ENCODE measurements at places on chromosomes 12 and 14.

DNA sequence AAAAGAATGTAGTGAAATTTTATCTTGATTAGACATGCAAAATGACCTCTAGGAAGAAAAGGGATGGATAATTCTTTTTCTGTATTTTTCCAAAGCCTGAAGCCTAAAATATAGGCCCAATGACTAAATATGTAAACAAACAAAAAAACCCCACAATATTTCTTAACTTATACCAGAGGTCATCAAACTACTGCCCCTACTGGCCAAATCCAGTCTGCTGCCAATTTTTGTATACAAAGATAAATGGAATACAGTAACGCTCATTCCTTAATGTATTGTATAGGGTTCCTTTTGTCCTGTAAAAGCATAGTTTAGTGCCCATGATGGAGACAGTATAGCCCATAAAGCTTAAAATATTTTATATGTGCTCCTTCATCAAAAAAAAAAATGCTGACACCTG lies 145.7 kb upstream of the ALG10 start:
- no peak for DNase-seq

- no peak for DNase-seq
Measured at GRCh38 chr14:29353513-29353912, 574.1 kb downstream of the PRKD1 start.

DNA sequence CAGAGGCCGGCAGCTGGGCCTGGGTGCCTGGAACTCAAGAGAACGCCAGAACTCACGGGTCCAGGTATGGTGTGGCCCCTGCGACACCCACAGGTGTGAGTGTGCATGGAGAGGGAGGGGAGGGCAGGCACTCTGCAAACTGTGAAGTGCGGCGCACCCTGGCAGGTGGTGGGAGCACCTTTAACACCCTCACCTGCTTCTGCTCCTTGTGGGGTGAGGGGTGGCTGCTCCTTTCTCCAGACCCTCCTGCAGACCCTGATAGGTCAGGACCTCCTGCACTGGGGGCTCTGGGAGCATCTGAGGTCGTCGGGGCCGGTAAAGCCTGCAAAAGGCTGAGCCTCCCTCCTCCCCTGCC lies 324.7 kb upstream of the SFSWAP start:
- no peak for DNase-seq

DNA sequence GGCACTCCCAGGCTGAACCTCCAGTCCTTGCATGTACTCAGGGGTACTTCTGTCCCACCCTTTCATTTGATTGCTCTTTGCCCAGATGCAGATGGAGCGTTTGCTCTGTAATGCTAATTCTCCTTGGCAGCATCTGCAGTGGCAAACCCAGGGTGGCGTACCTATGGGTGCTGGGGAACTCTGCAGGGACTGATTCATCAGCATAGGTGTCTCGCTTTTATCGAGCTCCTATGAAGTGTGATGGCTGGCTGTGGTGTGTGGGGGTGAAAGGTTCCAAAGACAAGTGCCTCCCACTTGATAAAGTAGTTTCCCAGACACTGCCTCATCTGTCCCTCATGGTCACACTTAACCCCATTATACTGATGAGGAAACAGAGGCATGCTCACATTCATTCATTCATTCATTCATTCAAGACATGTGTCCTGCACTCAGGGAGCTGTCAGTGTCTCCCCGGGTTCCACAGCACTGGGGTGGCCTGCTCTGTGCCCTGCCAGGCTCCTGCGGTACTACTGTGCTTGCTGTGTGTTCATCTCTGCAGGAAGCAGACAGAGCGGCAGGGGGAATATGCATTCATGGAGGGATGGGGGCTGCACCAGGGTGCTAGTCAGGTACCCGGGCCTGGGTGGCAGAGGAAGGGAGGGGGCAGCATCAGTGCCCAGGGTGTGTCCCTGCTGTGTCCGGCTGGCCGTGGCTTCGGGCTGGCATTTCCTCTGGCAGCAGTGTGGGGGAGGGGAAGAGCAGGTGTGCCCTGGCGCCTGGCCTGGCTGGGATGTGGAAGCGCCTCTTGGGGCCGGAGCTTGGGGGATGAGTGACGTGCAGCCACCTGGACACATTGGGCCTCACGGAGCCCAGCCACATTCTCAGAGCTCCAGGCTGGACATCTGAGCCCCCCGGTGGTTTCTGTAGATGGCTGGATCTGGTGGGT lies 110.9 kb downstream of the TSPAN9 start:
- DNase-seq = no peak

Measured in fibroblast of skin of back (primary cell).